ENCODE measurements at places on chromosomes 2 and 18. TPM values are rescaled to one million over a fixed set of nuclear protein-coding genes. Genes with fewer than 3 reads are reported as not detected.

GRCh38 chr2:85844486-85844885, 44.3 kb downstream of the ST3GAL5 start:
- no peak for DNase-seq

DNA sequence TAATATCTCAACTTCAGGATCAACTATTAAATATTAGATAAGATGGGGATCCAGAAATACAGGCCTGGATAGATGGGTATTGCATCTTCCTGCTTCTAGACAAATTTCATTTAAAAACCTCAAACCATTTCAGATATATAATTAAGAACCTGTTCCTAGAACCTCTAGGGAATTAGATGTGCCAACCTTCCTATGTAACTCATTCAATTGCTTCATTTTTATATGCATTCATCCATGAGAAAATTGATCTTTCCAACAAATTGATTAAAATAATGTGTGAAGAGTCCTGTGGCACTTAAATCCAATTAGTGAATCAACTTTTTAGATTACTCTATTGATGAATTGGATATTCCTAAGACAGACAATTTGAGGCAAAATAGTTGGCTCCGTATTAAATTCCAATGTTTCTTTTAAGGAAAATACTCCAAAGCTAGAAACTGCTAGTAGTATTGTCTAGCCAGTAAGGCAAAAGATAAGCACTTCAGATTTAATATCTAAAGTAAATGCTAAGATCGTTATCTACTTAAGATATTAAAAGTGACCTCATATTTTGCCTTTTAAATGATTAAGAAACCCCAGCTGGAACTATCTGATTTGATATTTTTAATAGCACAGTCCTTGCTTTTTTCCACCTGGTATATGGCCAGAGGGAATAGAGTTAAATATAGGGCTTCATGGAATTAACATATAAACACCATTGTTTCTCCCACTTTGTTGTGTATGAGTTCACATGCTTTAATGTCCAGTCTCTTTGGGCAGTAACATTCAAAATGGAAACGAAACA, 35.8 kb downstream of the DARS1 start:
- no peak for DNase-seq

- no peak for DNase-seq
These were observed 166.4 kb upstream of the MSH6 start for GRCh38 chr2:47616506-47616905.

Gene ZNF385B
- total RNA-seq: 50.3 TPM

DNA sequence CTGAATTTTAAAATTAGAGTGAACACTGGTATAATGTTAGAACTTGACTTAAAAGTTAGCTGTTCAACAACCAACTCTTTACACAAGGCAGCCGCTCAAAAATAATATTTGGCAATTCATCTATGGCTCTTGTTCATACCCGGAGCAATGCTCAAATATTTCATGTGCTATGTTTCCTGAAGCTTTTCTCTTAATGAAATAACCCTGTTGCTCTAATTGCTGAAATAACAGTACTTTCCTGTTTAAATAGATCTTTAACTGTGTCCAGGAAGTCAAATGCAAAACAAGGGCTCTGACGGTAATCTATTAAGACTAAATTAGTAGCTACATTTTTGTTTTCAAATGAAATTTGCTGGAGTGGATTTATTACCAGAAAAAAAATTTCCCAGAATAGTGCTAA, 33.7 kb downstream of the RFTN2 start:
- DNase-seq: no peak

DNA sequence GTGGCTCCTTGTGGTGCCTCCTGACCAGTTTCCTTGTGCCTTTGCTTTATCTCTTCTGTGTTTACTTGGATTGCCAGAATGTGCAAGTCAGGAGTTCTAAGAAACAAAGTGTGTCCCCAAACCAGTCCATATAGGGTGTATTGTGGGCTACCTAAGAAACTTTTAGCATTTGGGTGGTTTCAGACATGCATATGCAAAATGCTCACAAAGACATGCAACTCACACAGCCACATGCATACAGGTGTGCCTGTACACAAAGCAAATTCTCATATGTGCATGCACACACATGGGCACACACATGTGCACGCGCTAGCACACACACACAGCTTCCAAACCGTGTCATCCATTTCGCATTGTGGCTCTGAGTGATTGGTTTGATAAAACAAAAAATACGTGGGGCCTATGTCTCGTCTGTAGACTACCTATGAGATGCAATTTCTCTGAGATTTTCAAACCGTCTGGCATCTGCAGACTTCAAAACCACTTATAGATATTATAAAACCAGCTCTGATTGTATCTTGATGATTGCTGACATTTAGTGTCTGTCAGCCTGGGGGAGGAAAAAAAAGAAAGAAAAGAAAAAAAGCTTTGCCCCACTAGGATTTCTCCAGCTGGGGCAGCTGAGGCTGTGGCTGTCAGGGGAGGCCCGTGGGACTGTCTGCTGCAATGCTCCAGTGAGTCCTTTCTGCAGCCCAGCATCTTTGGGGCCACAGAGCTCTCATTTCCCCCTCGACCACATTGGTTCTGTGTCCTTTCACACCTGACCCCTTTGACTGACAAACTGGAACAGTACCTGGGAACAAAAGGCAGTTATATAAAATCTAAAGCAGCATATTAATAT, 556.1 kb downstream of the CMPK2 start:
- DNase-seq: no peak
